ENCODE measurements at places on chromosomes 3 and 15.

DNA sequence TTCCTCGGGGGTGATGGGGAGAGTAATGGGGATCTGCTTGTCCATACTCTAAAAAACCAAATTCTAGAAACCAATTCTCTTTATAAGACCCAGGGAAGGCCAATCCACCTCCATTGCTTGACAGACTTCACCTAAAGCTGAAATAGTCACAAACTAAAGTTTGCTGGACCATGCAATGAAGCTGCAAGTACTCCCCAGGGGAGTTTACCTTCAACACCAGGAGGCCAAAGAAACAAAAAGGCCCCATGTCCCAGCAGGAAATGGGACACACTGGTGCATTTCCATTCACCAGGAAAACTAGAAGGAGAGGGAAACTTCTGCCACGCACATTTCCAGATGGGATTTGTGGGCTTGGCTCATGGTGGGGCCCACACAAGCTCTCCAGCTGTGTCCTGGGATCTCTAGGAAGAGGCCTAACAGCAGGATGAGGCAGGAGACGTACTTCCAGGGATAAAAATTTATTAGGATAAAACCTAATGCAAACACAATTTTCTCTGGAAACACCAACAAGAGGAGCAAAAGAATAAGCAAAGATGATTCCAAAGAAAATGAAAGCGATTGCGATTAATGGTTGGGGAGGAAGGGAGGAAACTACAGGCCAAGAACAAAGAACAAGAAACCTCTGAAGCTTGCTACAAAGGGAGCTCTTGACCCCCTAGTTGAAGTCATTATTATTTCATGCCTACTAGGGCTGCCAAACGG is 238.0 kb upstream of the LRTM1 start:
- DNase-seq: no peak

- no peak for DNase-seq
These were observed 30.9 kb downstream of the CDC25A start for GRCh38 chr3:48157202-48157840.

DNA sequence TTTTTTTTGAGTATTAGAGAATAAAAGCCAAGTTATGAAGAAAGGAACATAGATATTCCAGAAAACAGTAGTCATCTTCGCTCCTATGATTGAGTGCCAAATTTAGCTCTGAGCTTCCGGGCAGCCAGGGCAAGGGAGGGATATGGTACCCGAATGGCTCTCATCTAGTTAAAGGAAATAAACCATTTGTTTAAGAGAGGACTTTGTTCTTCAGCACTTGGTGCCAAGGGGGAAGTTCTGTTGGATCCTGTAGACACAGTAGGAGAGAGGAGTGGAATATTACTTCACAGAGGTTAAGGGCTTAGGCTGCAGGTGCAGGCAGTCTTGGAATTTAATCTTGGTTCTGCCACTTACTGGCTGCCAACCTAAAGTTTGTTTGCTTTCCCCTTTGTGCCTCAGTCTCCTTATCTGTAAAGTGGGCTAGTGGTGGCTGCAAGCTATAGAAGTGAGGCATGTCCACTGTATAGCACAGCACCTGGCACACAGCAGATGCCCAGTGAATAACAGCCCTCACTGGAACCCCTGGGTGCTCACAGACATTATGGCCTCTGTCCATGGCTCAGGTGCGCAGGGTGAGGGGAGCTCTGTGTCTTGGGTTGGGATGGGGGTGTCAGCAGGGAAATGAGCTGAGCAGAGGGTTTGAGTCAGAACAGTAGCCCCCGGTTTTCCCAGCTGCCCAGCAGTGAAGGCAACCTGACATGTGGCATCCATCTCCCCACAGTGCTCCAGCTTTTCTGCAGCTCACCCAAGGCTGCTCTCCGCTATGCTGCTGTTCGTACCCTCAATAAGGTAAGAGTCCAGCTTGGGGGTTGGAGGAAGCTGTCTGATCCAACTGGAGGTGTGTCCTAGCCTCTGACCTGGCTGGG is 10.4 kb downstream of the COPG1 start:
- DNase-seq: no peak

DNA sequence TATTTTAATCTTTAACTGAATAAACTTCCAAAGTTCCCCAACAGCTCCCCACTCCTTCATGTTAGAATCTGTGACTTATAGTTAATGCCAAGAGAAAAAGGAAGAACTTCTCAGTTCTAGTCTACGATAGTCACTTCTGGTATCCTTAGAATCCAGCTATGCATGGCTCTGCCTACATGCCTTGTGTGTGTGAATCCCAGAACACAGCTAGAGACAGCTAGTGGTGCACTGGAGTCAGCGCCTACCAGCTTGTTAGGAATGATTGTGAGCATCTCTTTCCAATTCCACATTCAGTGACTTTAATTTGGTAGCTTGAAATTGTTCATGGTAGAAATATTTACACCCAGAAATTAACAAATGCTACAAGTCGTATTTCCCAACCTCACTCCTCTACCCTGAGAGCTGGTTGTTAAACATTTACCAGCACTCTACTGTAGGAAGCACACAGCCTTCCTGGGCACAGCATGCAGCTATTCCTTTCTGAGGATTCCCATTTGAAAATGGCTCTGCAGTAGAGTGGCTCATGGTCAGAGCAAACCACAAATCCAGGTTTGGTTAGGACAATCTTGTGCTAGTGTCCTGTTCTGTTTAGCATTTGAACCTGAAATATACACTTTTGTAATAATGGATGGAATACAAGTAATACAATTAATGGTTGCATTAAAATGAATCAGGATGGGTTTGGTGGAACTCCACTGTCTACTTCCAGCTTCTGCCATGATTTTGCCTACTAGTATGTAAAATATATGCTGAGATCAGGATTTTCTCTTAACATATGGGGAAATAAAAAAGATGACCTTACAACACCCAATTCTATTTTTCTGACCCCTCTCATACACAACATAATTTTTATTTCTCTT is 371.0 kb upstream of the GBE1 start:
- no peak for DNase-seq
